ENCODE measurements at places on chromosomes 12 and 14.

GRCh38 chr12:101992091-101992490 lies 69.7 kb downstream of the WASHC3 start:
- no peak for DNase-seq

GRCh38 chr14:51035611-51036192 lies 59.2 kb downstream of the TRIM9 start:
- DNase-seq = no peak

DNA sequence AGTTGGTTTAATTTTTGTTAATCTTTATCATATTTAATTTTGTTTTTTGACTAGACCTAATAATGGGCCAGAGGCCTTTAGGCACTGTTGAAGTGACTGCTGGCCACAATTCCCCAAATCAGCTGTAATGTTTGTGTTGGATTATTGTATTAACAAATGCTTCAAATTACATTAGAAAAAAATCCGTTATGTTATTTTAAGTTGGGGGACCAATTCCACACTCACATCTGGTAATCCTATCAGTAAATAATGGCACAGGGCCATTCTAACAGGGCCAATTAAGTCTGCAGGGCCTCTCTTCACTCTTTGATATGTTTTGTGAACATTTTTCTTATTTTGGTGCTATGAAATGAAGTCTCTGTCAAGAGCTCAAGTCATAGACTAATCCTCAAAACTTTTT lies 39.6 kb downstream of the CHST11 start:
- DNase-seq = peak; percentile 35

- DNase-seq = no peak
Observed at GRCh38 chr12:24928131-24928530, 20.8 kb downstream of the BCAT1 start.

DNA sequence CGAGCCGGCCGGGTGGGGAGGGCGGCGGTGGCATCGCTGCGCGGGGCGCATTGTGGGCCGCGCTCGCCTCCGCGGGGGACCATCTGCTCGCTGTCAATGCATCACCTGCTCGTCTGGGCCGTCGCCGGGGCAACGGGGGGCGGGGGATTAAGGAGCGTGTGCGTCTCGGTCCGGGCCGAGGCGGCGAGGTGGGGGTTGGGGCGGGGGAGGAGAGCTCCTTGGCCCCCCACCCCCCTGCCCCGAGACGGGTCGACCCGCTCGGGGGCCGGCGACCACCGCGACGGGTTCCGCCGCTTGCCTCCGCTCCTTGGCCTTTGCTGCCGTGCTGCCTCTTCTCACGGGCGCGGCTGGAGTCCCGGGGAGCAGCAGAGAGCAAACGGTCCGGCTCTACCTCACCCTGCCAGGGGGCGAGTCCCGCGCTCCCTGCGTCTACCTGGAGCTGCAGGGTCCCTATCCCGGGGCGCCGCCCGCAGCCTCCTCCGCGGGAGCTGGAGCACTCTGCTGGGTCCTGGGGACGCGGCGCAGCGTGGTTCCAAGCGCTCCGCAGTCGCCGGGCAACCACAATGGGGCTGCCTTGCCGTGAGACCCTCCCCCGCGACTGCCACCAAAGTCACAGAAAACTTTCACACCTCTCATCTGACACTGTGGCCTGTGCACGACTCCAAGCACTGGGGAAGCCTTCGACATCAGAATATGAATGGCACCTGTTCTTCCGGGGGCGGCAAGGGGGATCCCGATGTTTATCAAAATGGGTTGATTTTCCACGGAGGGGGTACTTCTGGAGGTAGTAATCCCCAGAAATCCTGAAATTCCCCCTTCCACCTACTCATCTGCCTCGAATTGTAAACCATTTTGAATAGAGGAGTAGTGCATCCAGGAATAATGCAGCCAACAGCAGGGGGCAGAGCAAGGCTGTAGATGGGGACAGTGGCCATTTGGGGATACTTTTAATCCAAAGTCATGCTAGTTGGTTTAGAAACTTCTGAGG lies at the start of gene C12orf42:
TSS of gene C12orf42 (minus strand) at position 500 of the 988 bp plus-strand sequence. CDS start 17,542 bp downstream, outside the sequence.
- no peak for DNase-seq
